ENCODE measurements at places on chromosomes 3 and 15. TPM values are rescaled to one million over a fixed set of nuclear protein-coding genes. Genes with fewer than 3 reads are reported as not detected.

The GRK7 gene
- not detected for total RNA-seq

The ABI3BP gene
- total RNA-seq: 0.15 TPM

The MASP1 gene
- total RNA-seq: not detected

The ZCWPW2 gene
- total RNA-seq: 1.1 TPM

The COL6A5 gene
- not detected for total RNA-seq

The STAB1 gene
- total RNA-seq: 0.44 TPM

The CHRFAM7A gene
- 7.4 TPM for total RNA-seq

The RAB8B gene
- total RNA-seq: 19.4 TPM

The SEMA3G gene
- 4.2 TPM for total RNA-seq

The WDR93 gene
- total RNA-seq: 0.42 TPM

The SAMMSON gene
- not detected for total RNA-seq

The ZNF80 gene
- 0.12 TPM for total RNA-seq

The IL17RD gene
- total RNA-seq: 12.3 TPM

The SGO1 gene
- 23.5 TPM for total RNA-seq

The HTR3E gene
- total RNA-seq: not detected

The KIF9 gene
- 13.1 TPM for total RNA-seq

The PLA2G4E gene
- not detected for total RNA-seq

The SOX14 gene
- total RNA-seq: not detected

The CELSR3 gene
- total RNA-seq: 7.8 TPM

The TRAT1 gene
- total RNA-seq: not detected

The RHOV gene
- 6.0 TPM for total RNA-seq

The NR2E3 gene
- total RNA-seq: 0.59 TPM

All from HCT116 (cell line).